ENCODE measurements at places on chromosomes 16 and 17.
A peak's percentile ranks its signal among the peaks of the same experiment; 100 is the strongest.

DNA sequence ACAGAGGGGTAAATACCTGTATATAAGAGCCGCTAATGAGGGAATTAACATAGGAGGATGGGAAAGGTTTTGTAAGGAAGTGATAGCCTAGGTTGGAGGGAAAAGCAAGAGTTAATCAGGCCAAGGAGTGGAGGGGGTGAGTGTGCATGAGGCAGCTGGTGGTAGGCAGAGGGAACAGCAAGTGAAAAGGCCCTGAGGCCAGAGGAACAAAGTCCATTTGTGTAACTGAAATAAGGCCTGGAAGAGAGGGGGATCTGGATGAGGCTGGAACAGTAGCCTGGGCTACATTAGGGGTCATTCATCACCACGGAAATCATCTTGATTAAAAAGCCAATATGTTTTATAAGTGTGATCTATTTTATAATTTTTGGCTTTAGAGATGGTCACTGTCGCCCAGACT, 45.7 kb downstream of the FZD2 start:
- DNase-seq, result no peak

DNA sequence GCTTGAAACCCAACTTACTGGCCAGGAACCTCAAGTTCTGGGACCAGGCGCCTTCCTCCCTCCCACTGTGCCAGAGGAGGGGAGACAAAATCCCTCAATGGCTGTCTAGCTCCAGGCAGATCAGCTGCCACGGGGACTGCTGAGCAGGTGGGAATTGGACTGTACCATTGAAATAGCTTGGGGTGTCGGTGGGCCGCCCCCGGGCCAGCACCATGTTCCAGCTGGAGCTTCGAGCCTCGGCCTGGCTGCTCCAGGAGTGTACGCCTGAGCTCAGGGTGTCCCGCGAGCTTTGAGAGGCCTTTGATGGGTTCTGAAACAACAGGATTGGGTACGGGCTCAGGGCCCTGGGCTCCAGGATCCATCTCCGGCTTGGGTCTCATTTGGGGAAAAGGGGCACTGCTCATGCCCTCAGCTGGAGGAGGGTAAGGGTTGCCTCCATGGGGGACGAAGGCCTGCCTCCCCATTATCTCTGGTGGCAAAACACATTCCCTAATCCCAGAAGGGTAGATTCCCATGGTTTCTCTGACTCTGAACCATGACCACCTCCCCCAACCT, 4.6 kb upstream of the SPATA32 start:
- no peak for DNase-seq

- DNase-seq, result no peak
Observed at GRCh38 chr17:82388223-82388921, 16.8 kb downstream of the UTS2R start.

DNA sequence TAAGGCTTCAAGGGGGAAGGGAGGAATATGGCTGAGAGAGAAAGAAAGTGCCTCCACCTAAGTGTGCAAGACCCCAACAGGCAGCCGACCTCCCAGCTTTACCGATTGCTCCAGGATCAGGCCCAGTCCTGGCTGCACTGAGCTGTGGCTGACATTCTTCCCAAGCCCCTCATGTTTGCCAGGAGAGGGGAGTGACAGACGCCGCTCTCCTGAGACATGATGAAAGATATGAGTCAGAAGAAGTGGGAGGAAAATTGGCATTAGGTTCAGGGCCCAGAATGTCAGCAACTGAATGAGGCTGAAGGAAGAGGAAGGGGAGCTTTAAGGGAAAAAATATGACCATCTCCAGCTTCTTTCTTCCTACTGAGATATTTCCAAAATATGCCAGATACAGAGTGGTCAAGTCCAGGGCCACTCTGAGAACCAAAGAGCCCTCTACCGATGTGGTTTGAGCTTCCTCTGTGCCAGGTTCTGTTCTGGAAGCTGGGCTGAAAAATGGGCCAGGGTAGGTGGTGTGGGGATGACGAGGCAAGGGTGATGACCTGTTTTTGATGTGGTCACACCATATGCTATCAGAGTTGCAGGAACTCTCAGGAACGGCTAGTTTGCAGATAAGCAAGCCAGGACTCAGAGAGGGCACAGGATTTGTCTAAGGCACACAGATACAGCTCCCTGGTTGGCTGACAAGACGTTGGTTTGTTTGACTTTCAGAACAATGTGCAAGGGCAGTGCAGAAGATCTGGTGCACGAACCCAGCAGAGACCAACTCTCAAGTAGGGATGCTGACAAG, 176.7 kb downstream of the SOX9 start:
- DNase-seq, result no peak

DNA sequence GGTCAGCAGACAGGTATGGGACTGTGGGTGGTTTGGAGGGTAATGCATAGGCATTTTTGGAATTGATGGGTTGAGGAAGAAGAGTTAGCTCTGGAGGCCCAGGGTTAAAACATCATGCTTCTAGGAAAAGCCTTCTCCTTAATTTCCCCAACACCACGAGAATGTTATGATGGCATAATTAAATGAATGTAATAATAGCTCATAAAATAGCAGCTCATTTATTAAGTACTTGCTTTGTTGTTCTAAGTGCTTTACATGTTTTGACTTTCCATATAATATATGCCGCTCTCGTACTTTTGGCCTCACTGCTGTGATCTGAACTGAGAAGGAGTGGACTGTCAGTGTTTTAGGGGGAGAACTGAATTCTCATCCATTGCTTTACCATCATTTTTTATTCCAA, 14.3 kb downstream of the LIMD2 start:
- no peak for DNase-seq

DNA sequence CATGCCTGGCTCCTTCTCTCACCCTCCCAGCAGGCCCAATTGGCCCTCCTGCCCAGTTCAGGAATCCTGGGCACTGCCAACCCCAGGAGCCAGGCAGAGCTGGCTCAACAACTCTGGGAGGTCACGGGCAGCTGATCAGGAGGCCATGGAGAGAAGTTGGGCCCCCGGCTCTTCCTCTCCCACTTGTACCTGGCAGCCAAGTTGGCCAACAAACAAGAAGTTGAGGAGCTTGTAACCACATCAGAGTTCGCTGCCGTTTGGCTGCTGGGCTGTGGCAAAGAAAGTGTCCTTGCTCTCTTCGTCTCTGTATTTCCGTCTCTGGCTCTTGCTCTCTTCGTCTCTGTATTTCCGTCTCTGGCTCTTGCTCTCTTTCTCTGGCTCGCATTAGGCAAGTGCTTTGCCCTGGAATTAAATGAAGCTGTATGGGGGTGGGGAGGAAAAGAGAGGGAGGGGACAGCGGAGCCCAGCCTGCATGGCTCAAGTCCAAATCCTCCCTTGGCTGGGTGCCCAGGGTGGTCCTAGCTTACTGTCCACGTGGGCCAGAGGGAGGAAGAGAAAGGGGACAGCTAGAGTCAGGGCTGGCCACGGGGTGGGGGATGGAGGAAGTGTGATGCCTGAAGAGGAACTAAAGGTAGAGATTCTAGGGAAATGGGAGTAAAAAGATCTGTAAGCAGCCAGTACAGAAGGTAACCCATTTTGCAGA, 7.8 kb upstream of the TMEM132E start:
- DNase-seq, result no peak

DNA sequence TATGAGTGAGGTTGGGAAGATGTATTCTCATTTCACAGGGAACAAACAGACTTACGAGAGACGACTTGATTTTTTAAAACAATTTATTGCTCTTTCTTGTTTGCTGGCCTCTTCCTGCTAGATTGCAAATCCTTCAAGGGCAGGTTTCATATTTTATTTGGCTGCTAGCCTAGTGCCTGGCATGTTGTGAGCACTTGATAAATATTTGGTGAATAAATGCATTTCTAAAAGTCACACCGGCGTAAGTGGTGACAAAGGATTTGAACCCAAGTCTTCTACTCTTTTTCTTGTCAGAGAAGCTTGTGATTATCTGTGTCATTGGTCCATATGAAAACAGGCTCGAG, 1.4 kb downstream of the WWP2 start:
- no peak for DNase-seq

DNA sequence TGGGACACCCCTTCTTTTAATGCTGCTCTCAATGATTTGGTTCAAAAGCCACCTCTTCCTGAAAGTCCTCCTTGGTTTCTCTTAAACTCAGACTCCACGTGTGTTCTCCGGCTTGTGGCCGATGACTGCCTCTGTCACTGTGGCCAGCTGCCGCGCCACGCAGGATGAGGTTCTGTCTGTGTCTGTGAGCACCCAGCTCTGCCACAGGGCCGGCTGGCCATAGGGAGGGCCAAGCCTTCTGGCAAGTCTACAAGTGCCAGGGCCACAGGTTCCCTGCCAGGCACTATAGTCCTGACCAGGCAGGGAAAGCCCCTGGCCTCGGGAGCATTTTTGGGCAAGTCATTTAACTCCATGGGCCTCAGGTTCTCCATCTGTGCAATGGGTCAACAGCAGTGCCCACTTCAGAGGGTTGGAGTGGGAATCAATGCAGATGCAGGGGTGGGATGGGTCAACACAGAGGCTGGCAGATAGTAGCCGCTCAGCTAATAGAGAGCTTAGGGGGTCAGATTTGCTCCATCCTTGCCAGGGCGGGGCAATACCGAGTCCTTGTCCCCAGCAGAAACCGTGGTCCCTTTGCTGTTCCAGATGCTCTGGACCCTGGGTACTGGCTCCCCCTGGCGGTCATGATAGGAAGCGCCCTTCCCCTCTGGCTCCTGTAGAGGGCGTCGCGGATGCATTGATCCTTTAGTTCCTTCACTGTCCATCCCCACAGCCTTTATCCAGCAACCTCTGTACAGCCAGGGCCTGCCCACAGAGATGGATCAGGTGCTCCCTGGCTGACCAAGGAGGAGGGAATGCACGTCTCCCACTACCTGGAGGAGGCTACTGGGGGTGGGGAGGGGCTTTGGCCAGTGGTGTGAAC, 19.3 kb upstream of the ADGRG3 start:
- DNase-seq, result peak; percentile 7

DNA sequence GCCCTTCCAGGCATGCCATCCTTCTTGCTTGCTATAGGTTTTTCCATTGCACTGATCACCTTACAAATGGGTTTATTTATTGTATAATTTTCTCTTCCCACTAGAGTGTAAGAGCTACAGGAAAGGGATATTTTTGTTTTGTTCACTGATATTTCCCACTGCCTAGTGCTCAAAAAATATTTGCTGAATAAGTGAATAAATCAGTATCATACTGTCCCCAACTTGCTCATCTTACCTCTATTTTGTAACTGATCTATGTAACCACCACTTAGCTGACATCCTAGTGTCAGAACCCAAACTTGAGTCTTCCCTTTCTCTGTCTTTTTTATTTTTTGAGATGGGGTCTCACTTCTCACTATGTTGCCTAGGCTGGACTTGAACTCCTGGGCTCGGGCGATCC, 87.6 kb upstream of the TBC1D3K start:
- DNase-seq, result no peak
